ENCODE measurements at places on chromosomes 5 and 9.

DNA sequence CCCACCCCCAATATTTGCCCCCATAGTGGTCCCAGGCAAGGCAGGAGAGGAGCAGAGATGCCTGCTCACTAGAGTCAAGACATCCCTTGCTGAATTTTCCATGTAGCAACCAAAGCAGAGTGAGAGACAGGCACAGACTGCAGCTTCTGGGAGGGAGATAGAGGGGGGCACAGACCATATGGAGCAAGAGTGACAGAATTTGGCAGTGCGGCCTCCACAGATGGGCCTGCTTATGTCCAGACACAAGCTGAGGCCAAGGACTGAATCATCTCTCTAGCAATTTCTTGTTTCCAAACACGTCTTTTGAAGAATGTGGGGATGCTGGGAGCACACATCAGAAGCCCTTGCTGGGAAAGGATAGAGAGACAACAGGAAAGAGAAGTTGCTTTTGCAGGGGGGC lies 53.0 kb upstream of the ALDH1B1 start:
- DNase-seq = no peak

DNA sequence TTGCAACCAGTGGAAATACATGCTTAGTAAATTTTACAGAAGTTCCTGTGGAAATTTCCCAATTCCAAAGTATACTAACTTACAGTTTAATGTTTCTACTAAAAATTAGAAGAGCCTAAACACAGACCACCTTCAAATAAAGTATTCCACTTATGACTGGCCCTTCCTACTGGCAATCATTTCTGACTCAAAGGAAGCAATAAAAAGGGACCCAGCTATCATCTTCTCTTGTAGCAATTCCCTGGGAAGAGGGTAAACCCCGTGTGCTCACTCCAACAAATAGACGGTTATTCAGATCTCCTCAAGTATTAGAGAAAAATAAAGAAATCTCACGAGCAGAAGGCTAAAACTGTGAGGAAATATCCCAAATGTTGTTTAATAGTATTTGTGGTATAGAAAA lies 43.3 kb downstream of the GOLPH3 start:
- no peak for DNase-seq

GRCh38 chr9:123102375-123103113 lies 69.1 kb downstream of the GPR21 start:
- no peak for DNase-seq

DNA sequence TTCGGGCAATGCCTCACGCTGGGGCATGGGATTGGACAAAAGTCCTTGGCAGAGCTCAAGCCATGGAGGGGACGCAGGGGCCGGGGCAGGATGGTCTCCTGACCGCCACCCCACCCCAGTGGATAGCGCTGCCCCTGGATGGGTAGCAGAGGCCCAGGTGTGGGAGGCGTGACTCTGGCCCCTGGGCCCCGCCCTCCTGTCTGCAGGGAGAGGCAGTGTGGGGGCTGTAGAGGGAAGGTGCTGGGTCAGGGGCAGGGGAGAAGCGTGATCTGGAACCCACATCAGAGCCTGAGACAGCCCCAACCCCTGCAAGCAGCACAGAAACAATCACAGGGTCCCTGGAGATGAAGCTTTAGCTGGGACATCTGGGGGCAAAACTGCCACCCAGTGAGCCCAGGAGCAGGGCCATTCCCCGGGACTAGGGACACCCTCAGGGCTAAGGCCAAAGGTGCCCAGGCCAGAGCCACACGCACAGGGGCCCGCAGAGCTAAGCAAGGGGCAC lies 36.2 kb downstream of the NACC2 start:
- DNase-seq = no peak

GRCh38 chr9:86531971-86532640 lies 177.9 kb upstream of the TUT7 start:
- no peak for DNase-seq

- no peak for DNase-seq
Observed at GRCh38 chr5:179833056-179833708, 12.5 kb downstream of the SQSTM1 start.

DNA sequence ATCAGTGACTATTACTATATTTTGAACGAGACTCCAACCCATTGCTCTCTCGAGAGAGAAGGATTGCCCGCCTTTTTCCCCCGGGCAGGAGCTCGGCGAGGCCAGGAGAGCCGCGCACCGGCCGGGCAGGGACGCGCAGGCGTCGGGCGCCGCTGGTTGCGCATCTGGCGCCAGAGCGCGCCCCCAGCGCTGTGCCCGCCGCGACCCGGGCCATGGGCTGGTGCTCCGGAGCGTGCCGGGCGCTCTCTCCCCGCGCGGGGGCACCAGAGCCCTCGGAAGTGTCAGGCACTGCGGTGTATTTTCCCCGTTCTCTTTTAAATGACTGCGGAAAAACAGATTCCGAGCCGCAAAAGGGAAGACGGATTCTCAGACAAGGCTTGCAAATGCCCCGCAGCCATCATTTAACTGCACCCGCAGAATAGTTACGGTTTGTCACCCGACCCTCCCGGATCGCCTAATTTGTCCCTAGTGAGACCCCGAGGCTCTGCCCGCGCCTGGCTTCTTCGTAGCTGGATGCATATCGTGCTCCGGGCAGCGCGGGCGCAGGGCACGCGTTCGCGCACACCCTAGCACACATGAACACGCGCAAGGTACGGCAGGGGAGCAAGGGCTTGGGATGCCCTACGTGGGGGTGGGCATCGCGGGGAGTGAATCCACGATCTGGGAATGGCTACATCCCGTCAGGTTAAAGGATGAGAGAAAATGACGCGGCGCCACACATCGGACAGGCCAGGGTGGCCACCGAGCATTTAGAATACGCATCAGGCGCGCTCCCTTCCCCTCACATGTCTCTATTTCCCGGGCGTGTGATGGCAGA lies 1.1 kb upstream of the NTRK2 start:
- peak; percentile 80 for DNase-seq

DNA sequence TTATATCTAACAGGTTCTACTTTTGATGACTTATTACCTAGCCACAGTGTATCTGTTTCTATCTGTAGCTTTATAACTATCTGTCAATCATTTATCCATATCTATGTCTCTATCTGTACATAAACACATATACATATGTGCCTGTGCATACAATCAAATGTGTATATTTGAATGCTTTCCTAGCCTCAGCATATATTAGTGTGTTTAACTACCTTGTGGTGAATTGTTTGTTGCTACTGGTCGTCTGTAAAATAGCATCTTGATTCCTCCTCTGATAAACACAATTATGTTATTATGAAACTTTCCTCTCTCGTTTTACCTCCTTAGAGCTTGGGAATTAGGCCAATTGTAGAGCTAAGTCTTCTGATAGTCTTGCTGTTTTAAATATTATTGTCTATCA lies 44.4 kb downstream of the PARP8 start:
- DNase-seq = no peak

DNA sequence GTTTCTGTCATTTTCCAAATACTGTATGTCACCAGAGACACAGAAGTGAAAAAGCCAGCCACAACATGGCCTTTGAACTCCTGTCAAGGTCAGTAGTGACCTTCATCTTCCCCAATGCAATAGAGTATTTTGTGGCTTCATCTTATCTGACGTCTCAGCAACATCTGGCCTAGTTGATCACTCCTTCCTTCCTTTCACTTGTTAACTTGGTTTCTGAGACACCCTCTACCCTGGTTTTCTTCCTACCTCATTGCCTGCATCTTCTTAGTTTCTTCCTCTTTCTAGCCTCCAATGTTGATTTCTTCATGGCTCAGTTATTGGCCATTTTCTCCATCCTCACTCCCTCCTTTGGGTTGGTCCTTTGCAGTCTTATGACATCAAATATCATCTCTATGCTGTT lies 36.3 kb downstream of the GLIS3 start:
- no peak for DNase-seq

GRCh38 chr5:124743602-124744169 lies 2.8 kb downstream of the ZNF608 start:
- DNase-seq = no peak

DNA sequence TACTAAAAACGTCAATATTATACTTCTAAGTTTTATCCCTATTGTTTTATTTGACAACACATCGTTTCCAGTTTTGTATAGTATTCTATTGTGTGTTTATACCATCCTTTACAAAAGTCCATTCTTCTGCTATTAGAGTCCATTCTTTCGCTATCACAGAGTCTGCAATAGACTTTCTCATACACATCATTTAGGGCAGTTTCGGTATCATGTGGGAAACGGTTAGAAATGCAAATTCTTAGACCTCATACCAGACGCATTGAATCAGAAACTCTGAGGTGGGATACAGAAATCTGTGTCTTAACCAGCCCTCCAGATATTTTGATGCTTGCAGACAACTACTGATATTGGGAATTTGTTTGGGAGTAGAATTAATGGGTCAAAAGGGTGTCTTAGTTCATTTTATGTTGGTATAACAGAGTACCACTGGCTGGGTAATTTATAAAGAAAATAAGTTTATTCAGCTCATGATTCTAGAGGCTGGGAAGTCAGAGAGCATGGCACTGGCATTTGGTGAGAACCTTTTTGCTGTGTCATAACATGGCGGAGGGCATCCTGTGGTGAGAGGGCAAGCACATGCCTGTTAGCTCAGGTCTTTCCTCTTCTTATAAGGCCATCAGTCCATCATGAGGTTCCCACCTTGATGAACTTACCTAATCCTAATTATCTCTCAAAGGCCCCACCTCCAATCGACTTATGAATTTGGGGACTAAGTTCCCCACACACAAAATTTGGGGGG lies 21.1 kb downstream of the CARTPT start:
- DNase-seq = no peak

- no peak for DNase-seq
Observed at GRCh38 chr9:119020730-119021333, 348.4 kb downstream of the BRINP1 start.

DNA sequence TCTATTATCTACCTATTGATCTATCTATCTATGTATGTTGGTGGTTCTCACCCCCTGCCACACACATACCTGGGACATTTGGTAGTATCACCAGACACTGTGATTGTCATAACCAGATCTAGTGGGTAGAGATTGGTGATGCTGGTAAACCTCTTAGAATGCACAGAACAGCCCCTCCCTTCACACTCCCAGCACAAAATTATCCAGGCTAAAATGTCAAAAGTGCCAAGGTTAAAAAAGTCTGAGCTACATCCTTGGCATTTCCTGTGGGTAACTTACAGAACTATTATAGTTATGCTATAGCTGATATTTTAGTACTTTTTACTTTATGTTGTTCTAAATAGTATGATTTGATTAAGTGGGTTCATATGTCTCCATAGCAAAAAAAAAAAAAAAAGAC lies 151.0 kb downstream of the FER start:
- DNase-seq = no peak

DNA sequence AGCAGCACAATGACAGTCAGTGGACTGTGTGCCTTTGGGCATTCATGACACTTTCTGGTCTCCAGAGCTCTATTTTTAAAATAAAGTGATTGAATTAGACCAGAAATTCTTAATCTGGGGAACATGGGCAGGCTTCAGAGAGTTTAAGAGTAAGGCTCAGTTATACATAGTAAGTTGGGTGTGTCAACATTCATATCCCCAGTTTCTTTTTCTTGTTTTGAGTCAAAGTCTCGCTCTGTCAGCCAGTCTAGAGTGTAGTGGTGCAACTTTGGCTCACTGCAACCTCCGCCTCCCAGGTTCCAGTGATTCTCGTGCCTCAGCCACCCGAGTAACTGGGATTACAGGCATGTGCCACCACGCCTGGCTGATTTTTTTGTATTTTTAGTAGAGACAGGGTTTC lies 13.7 kb upstream of the KIF4B start:
- no peak for DNase-seq

DNA sequence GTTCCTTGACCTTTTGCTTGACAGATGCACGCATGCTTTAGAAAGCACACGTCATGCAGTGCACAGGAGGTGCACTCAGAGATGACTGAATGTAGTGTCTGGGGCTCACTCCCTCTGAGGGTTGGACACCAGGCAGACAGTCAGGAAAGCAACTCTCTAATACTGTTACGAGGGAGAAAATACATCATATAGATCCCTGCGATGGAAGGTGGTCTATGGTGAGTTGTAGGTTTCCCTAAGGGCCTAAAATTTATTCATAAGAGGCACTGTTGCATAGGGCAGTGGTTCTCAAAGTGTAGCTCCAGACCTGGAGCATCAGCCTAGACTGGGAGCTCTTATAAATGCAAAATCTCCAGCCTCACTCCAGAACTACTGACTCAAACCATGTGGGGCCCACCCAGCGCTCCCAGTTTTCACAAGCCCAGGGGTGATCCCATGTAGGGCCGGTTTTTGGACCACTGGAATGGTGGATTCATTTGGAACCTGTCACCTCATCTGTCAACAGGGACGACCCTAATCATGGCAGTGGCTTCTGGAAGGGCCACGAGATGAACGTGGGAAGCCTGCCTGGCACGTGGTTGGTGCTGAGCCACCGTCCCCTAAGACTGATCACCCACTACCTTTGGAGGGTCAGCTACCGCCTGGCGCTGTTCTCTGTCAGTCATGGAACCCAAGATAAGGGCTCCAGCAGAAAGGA lies 16.8 kb upstream of the PHF19 start:
- no peak for DNase-seq

DNA sequence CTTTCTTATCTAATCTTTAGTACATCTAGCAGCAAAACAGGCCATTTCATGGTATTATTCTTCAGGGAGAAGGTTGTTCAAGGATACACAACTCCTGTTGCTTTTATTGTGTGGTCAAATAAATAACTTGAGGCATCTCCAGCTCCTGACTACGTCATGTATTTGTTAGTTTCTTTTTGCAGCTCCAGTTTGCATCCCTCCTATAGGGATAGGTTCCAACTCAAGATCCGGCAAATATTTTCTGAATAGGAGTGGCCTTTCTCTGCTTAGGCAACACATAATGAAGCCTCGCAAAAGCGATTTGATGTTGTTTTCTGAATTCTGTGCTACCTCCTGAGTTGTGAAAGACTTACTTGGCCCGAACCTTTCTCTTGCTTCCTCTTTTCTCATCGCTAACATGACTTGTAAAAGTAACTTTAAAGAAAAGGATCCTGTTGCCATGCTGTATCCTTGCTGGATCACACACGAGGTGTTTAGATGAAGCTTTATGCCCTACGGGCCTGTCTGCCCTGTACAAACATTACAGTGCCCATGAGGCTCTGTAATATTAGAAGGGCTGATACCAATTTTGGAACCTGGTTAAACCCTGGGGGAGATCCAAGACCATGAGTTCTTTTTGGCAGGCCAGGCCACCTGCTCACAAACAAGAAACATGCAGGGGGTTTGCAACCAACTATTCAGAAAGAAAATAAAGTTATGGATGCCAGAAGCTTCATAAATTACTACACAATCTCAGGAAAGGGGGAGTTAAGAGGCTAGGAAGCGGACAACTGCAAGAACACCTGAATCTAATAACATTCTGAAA lies 149.8 kb upstream of the FGF10 start:
- no peak for DNase-seq

DNA sequence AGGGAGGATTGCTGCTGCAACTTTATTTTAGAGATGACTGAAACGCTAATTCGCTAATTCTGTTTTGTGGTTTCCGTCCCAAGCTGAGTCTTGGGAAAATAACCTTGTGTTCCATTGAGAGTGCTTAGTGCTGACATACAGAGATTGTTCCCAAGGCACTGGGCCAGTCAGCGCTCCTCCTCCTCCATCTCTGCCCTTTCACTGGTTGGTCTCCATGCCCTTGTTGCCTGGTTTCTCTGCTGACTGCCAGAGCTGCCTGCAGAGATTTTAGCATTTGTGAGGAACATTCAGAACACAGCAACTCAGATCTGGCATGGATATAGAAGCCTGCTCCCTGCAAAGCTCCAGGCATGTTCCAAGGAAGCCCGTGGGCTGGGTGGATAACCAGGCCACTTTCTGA lies 126.0 kb upstream of the IRX2 start:
- DNase-seq = peak; percentile 13

All from substantia nigra (tissue), 51 donors.